ENCODE measurements at places on chromosomes 3 and 15. TPM values are rescaled to one million over a fixed set of nuclear protein-coding genes. Genes with fewer than 3 reads are reported as not detected.

The ITIH1 gene
- not detected for total RNA-seq

The MASP1 gene
- 0.02 TPM for total RNA-seq

The EFHB gene
- total RNA-seq = 1.5 TPM

The TRIM42 gene
- total RNA-seq = not detected

The ILDR1 gene
- total RNA-seq = not detected

Data from A549 treated with dexamethasone at 1 μM for 4 hours (cell line).